Myocyte (in vitro differentiated cells): ENCODE measurements at places on chromosomes 16 and 17. TPM values are rescaled to one million over a fixed set of nuclear protein-coding genes. Genes with fewer than 3 reads are reported as not detected.

DNA sequence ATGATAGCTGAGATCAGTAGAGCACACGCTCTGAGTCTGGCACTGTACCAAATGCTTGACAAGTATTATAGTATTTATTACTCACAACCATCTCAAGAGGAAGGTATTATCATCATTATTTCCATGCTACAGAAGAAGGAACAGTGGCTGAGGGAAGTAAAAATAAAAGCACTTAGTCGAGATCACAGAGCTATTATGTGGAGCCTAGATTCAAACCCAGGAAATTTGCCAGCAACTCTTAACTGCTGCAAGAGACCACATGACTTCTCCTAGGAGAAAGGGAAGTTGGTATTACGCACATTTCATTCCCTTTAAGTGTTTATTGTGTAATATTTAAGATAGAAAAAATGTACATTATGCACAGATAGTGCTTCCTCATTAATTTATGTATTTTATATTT is 1.0 kb upstream of the RHOT1 start:
- peak; percentile 73 for DNase-seq

- no peak for DNase-seq
Observed at GRCh38 chr17:11813278-11813677, 184.0 kb downstream of the ZNF18 start.

DNA sequence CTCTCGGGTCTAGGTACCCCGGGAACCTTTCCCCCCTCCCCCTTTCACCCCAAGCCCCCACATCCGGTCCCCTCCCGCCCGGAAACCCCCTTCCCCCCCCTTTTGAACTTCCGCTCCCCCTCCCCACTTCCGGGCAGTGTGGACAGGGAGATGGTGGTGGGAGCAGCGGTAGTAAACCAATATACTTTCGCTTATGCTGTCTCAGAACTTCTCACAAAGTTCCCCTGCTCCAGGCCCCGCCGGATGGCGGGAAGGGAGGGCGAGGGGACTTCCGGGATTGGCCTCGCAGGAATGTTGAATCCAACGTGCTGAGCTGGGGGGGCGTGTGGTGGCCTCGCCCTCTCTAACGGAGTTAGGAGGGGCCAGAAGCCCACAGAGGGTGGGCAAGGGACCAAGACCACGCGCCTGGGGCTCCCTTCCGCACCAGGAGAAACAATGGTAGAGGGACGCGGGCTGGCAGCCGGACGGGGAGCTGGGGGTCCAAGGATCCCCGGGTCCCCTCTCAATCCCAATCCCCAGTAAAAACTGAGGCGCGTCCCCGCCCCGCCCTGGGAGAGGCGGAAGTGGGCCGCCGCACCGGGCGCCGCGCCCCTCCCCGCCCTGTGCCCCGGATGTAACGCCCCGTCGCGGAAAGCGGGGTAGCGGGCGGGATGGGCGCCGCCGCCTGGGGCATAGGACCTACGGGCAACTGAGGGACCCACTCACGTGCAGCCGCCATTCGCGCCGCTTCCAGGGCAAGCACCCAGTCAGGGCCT is 742 bp downstream of the PFN1 start:
- DNase-seq, result peak; percentile 62

DNA sequence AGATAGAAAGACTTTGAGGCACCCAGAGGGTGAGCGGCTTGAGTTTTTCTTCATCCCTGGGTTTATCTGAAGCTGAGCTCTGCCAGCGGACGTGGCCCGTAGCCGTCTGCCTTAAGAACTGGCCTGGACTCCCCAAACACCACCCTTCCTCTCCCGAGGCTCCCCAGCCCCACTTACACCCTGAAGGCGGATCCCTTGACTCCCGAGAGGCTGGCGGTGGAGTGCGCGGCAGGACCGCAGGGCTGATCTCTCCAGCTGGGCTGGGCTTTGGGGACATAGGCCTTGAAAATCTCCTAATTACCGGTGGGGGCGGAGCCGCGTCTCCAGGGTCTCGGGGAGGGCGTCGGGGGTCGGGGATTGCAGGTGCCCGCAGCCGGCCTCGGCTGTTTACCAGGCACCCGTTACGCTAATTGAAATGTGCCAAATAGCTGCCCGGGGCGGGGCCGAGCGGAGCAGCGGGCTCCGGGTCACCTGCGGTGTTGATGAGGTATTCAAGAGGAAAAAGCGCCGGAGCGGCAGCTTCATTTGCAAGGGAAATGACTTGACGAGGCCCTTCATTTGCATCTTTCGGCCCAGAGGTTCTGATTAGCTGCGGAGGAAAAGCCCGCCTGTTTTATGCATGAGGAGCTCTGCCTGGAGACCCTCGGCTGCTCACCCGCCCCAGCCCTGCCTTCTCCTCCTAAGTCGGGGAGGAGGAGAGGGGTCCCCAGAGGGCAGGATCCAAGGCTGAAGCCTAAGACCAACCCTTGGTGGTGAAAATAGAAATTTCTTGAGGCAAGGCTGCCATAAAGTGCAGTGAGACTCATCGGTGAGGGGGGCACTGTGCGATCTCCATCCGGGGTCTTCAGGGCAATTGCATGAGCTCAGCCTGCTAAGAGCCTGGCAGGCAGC is 100.7 kb downstream of the MGAT5B start:
- DNase-seq, result no peak

DNA sequence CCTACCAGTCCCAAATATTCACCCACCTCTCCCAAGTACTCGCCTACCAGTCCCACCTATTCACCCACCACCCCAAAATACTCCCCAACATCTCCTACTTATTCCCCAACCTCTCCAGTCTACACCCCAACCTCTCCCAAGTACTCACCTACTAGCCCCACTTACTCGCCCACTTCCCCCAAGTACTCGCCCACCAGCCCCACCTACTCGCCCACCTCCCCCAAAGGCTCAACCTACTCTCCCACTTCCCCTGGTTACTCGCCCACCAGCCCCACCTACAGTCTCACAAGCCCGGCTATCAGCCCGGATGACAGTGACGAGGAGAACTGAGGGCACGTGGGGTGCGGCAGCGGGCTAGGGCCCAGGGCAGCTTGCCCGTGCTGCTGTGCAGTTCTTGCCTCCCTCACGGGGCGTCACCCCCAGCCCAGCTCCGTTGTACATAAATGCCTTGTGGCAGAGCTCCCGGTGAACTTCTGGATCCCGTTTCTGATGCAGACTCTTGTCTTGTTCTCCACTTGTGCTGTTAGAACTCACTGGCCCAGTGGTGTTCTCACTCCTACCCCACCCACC is 29.8 kb downstream of the POLR2A start:
- DNase-seq, result no peak

DNA sequence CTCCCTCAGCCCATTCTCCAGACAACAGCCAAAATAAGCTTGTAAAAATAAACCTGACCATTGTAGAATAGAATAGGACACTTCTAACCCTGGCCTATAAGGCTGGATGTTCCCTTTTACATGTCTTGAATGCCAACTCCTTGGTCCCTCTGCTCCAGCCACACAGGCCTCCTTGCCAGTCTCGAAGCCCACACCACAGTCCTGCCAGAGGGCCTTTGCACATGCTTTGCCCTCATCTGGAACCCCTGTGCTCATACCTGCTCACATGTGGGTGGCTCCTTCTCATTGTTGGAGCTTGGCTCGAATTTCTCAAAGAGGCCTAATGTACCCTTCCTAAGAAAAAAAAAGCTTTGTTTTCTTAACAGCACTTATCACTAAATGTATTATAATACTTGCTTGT is 5.4 kb upstream of the SLC12A3 start:
- DNase-seq, result no peak

DNA sequence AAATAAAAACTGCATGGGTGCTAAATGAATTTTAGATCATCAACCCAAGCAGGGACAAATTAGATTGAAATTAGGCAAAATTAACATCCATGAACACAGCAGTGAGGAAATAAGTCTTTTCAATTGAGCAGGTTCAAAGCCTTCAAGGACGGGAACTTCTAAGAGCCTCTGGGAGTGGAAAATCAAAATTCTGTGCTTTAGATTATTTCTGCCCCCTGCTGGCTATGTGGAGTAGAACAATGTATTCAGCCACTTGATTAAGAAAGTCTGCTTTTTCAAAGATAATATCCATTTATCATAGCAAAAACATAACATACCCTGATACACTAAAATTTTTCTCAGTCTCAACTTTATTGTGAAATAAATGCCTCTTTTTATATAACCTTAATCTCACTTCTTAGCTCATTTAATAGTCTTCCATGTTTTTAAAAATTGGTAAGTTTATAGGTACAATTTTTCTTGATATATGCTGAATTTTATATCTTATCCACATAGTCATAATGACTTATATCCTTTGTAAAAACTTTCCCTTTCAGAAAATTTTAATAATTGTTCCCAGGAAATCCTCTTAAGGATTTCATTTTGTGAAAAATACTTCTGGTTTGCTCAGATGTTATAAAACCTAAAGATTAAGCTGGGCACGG is 28.1 kb upstream of the NOL11 start:
- DNase-seq, result peak; percentile 75

- no peak for DNase-seq
Observed at GRCh38 chr17:83090444-83091256, 11.2 kb downstream of the METRNL start.

Gene HOXB8
- 11.8 and 13.8 TPM in 2 replicates for total RNA-seq

Gene BAHCC1
- total RNA-seq, result 5.5 and 5.7 TPM in 2 replicates

Gene ARL5C
- total RNA-seq, result not detected in 2 replicates
